Stimulated activated naive CD8-positive, alpha-beta T cell treated with anti-CD3 and anti-CD28 coated beads, Interleukin-15, Interleukin-2, amounts not matched to agents 100 U/mL and 50 U/mL, for 24 hours (primary cell): ENCODE measurements at places on chromosomes 6 and 20.

DNA sequence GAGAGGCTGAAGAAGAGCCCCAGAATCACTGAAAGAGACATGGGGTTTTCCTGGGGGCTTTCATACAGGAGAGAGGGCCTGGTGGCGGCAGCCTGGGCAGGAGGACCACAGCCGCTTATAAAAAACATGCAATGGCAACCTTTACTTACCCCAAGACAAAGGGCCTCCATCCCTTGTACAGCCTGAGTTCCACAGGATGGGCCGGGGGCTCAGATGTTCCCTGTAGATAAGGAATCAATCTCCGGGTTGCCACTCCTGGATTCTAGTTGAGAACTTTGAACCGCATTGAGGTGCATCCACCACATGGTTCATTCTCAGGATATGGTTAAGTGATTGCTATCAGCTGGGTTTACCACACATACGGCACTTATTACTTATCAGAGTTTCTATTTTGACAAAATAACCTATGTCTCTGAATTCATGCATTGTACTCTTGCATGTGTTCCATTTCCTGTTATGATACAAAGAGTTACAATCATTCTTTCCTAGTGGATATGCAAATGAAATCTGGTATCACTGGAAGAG is 677.6 kb downstream of the KIF16B start:
- DNase-seq = peak; percentile 4

GRCh38 chr6:38724343-38724742 is 9.2 kb downstream of the DNAH8 start:
- DNase-seq = no peak

DNA sequence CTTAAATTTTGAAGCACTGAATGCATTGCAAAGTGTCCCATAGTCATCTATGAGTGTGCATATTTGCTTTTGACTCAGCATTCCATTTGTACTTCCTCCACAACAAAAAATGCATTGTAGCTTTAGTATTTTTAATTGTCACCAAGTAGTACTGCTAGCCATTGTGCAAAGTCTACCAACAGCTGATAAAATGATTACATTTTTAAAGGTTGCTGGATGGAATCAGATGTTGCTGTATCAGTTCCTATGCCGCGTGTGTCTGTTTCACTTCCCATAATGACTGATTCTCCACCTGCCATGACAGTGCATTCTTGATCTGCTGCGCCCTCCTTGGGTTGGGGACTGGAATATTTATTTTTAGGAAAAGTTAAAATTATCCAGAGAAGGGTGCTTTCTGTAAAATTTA is 41.2 kb downstream of the SLX4IP start:
- no peak for DNase-seq

DNA sequence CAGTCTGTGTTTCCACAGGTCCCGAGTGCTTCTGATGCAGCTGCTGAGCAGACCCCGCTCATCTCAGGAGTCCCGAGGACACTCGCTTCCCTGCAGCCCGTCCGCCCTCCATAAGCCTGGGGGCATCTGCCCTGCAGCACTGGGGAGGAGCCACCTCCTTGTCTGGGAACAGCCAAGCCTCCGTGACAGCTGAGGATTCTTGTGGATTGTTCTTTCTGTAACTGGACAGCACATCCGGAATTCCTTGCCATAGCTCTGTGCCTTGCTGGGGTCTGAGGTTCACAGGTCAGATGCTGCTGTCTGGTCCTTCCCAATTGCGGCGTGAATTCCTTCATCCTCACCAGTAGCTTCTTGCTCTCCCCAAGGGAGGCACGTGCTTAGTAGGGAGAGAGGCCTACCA is 38.4 kb upstream of the FNDC1 start:
- DNase-seq = no peak

DNA sequence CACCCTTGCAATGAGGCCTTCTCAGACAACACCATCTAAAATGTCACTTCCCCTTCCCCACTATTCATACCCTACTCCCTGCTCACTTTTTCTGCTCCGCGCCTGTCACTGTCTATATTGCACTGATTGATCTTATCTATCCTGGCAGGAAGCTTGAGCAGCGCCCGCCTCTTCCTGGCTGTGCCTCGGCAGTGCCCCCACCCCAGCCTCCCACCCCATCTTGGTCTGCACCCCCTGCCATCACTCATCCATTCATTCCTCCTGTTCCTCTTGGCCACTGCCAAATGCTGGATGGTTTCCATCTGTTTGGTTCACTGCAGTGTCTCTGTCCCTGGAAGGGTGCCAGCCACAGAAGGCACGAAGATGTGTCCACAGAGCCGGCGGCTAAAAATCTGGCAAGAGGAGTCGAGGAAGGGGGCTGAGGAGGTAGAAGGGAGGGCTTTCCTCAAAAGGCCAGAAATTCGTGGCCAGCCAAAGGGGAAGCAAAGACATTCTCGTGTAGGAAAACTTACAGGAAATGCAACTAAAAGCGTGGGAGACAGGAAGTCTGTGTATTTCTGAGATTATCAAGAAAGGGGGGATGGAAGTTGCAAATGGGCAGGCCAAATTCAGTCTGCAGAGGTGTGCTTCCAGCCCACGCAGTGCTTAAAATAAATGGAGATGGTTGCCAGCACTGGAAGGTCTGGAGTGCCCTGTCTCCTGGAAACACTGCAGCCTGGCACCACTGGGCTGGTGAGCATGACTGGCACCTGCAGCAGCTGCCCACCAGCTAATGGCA is 27.6 kb downstream of the SYNJ2 start:
- no peak for DNase-seq

DNA sequence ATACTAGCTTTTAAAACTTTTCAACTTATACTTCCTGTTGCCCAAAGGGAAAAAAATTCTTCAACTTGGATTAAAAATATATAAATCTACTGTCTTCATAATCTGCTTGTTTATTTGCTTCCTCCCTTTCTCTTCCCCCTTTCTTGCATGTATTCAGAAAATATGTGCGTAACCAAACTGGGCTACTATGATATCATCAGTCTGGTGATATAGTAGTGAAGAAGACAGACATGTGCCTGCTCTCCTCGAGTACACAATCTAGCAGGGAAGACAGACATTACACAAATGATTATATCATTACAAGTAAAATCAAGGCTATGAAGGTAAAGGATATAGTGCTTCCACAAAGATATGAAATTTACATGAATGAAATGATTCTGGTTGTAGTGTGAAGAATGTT is 31.0 kb downstream of the IBTK start:
- no peak for DNase-seq

DNA sequence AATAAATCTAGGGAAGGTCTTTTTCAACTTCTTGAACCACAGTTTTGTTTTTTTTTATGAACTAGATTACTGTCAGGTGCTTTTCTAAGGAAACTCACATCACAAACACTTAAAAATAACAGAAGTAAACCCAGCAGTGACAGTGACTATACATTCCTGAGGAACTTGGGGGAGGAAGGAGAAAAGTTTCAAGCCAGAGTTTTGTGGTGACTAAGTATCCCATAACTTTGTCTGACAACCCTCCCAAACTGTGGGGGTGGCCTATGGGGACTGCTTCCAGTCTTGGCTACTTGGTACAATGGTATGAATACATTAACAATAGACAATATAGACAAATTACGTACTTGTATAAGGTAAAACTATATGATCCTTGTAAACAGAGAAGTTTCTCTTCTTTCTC is 202.5 kb upstream of the MAN1A1 start:
- no peak for DNase-seq

GRCh38 chr6:33072508-33073100 is 845 bp downstream of the HLA-DPA1 start:
- no peak for DNase-seq

GRCh38 chr6:165889636-165890403 is 226.8 kb upstream of the PDE10A start:
- peak; percentile 13 for DNase-seq

GRCh38 chr6:165229216-165229615 is 80.2 kb downstream of the C6orf118 start:
- DNase-seq = no peak

DNA sequence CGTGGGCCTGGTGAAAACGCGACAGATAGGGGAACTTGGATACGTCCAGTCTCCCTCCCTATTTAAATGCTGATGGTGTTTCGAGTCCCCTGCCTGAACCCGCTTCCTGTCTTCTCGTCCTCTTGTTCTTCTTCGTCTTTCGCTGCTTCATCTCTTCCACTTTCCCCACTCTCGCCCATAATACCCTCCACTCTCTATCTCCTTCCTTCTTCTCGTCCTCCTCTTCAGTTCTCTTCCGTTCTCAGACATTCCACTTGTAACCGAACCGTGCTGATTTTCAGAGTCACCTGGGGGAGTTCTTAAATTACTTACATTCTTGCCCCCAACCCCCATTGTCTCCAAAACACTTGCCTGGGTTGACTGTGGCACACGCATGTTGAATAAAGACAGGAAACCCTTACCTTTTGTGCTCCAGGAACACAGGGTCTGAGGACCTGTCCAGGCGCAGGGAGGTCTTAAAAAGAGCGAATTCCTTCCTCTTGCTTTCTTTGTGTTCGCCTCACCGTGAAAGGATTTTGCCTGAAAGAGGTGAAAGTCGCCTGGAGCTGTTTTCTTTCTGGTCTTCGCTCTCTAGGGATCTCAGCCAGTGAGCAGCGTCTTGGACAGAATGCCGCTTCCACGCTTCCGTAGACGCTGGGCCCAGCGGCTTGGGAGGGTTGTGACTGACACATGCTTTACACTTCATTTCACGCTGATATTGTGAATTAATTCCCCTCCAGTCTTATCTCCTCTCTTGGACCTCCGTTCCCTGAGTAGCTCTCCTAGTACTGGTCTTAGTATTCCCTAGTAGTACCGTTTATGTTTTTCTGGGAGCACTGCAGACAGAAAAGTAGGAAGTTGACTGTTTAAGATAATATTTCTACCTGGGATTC is 184.0 kb downstream of the GPX5 start:
- DNase-seq = no peak

GRCh38 chr20:8432435-8433148 is 300.5 kb downstream of the PLCB1 start:
- no peak for DNase-seq

- no peak for DNase-seq
Measured at GRCh38 chr6:122947355-122947754, 48.7 kb upstream of the CLVS2 start.

DNA sequence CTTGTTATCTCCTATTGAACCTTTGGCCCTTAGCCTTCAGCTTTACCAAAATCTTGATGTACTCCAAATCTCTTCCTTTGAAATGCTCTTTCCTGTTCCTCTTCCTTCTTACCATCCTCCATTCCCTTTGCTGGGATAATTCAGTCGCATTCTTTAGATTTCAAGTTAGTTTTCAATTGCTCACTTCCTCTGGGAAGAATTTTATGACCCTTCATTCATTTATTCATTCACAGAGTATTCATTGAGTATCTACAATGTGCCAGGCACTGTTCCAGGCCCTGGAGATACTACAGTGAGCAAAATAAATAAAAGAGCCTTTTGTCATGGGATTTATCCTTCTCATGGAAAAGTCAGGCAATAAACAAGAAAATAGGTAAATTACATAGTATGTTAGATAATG is 548.2 kb upstream of the FLRT3 start:
- no peak for DNase-seq

- DNase-seq = no peak
Measured at GRCh38 chr6:87561017-87561416, 28.8 kb downstream of the RARS2 start.

GRCh38 chr20:54680872-54681619 is 205.7 kb downstream of the DOK5 start:
- peak; percentile 18 for DNase-seq

DNA sequence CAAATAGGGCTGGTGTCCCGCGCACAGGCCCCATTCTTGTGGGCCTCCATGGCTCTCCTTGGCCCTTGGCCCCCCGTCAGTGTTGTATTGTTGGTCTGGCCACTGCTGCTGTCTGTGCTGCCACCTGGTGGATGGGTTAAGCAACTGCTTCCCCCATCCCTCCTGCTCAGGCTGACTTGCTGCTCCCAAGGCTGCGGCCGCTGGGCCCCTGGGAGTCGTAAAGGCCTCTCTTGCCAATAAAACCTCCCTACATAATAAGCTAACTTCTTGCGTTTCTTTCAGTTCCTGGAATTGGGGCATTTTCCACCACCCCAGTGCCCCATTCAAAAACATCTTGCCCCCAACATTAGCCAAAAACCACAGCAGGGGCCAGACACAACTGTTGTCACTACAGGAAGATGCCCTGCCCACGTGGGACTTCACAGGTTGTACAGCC is 27.1 kb downstream of the CD83 start:
- peak; percentile 83 for DNase-seq

DNA sequence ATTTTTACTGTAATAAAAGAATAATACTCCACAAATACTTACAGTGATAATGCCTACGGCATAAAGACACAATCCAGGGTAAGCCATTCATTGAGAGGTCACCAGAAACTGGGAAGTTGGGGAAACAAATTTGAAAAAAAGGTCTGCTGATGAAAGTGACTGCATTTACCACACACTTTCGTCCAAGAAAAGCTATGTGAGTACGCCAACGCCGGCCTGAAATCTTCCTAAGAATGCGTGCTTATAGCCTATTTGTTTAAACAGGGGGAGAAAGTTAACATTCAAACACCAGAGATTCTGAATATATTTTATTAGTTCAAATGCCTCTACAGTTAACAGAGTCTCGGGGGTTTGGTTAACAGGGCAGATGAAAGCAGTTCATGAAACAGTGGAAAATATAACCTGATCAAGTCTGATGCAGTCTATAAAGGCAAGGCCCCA is 657 bp upstream of the LTV1 start:
- DNase-seq = no peak

GRCh38 chr6:40135491-40136072 is 201.3 kb upstream of the MOCS1 start:
- DNase-seq = no peak

DNA sequence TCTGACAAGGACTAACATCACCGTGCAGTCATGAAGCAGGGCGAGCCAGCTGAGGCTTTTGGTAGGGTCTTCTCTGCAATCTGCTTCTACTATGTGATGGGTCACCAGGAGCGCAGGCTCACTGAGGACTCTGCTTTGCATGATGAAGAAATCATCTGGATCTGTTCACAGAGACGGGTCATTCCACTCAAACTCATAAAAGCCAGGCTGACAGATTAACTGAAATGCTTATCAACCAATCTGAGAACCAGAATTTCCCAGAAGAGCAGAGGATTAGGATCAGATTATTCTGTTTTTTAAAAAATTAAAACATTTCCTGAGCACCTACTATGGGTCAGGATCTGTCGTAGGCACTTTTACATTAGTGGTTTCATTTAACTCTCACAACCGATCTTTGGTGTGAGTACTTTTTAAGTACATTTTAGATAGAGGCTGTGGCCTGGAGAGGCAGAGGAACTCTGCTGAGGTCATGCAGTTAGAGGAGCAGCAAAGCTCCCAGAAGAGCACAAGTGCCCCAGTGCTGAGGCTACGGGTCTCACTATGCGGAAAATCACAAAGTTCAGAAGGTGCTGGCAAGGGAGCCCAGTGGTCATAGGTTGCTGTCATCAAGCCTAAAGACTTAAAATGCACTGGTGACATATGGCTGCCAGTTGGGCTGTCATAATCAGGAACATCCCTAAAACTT is 109.1 kb downstream of the BACH2 start:
- DNase-seq = peak; percentile 39

- DNase-seq = no peak
Measured at GRCh38 chr20:41533537-41534136, 84.5 kb downstream of the CHD6 start.
